NCI-H526 (cell line): ENCODE measurements at places on chromosomes 7 and 10.

- no peak for DNase-seq
Measured at GRCh38 chr7:36100634-36101033, 52.4 kb upstream of the EEPD1 start.

GRCh38 chr7:7816084-7816483, 97.7 kb upstream of the RPA3 start:
- DNase-seq, result no peak

DNA sequence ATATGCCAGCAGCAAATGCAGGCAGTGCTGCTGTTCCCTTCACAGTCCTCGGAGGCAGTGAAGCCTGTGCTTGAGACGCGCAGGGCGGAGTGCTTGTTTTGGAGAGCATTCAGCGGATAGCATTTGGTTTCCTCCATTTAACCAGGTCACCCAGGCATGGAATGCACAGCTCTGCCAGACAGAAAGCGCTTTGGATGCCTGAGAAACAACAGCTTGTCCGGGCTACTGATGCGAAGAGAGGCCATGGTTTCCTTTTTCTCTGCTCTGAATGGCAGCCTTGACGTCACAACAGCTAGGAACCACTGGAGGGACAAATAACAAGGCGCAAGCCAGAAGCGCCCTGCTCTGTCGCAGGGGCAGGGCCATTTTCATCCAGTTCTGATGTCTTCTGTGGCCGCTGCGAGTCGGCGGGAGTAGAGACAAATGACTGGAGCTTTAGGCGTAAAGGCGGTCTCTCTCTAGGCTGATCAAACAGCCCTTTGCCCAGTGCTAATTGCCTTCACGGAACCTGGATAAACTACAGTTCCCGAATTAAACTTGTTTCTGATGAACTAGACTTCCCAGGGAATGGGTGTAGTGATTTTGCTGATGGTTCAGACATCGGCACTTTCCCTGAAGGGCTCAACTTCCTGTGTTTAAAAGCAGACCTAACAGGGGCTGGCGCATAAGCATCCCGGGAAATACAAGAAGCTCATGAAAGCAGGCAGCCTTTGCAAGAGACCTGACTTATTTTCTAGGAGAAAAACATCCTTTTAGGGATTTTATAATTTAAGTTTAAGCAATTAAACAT, 187.6 kb upstream of the KLF14 start:
- DNase-seq, result no peak

GRCh38 chr7:41890631-41891274, 187.9 kb upstream of the INHBA start:
- no peak for DNase-seq

GRCh38 chr10:132248455-132249225, 59.1 kb downstream of the STK32C start:
- DNase-seq, result no peak

- no peak for DNase-seq
Measured at GRCh38 chr10:71036297-71036966, 148.1 kb upstream of the PCBD1 start.

DNA sequence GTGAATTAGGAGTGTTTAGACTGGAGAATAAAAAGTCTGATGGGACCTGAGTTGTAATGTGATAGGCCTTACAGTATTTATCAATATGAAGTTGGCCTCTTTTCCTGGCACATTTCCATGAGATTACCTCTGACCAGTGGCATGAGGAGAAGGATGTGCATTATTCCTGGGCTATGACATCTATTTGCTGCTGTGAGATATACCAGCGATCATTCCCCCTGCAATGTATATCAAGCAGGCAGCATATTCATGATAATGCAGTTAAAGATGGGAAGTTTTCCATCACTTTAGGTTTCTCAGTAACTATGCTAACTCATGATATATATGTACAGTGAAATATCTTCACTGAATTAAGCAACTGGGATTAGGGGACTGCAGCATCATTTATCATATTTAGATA, 142.8 kb upstream of the MBL2 start:
- DNase-seq, result no peak

DNA sequence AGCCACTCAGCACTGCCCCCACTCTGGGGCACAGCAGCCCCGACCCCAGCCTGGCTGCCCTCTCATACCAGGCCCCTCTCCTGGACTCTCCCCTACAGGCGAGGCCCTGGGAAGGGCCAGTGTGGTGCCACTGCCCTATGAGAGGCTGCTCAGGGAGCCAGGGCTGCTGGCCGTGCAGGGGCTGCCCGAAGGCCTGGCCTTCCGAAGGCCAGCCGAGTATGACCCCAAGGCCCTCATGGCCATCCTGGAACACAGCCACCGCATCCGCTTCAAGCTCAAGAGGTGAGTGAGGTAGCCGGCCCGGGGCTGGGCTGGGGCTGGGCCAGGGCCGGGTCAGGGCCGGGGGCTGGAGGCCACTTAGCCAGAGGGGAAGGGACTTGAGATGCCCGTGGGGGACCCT, 64.3 kb downstream of the GTF2IRD1 start:
- no peak for DNase-seq

DNA sequence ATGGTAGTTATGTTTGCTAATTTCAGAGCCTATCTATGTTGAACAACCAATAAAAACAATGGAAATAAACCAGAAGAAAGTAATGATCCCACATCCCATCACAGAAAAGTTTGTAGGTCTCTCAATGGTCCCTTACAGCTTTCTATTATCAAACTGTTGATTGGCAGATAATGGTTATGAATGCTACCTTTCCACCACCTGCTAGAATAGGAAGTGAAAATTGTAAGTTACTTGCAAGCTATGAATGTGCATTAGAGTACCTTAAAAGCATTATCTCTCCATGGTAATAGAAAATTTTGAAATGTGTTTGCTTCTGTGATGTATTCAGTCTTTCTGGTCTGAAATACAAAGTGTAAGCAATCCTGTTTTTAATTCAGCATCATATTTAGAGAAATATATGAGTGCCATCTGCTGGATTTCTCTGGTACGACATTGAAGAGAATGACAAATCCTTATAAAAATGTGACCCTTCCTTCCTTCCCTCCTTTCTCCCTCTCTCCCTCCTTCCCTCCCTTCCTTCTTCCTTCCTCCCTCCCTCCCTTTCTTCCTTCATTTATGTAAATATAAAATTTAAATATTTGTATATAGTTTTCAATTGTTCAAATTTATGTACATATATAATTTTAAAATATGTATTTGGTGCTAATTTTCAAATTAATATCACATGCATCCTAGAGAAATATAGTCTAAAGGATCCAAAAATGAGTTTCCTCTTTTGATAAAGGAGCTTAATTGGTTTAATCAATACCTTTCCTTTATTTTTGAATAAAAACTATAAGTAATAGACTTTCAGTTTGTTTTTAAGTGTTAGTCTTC, 41.4 kb upstream of the PNLIPRP3 start:
- DNase-seq, result peak; percentile 46

DNA sequence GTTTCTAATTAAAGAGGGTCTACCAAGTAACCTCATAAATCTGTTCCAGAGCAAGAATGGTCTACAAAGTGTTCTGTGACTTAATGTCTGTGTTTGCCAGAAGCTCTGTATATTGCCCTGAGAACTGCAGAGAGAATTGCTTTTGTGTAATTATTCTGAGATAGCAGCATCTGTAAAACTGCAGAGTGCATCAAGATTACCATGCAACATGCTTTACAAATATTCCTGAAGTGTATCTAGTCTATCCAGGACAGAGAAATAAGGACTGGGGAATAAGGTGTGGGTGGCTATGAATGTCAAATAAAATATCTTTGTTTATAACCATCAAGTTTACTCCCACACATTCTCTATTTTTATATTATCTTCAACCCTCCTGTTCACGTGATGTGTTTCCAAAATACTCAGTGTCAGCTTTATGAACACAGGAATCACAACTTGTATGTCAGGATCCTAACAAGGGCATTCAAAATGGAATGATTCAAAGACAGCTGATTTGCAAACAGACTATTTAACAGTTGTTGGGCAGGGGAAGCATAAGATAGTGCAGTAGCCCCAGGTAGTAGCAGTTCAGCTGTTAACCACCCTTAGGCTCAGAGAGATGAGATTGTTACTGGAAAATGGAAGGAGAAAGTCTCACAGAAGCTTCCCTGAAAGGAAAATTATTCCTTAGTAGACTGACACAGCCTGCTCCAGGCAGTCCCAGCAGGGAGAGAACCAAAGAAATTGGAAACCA, 15.3 kb upstream of the LIPA start:
- no peak for DNase-seq

GRCh38 chr7:50339990-50340500, 35.5 kb downstream of the IKZF1 start:
- no peak for DNase-seq

DNA sequence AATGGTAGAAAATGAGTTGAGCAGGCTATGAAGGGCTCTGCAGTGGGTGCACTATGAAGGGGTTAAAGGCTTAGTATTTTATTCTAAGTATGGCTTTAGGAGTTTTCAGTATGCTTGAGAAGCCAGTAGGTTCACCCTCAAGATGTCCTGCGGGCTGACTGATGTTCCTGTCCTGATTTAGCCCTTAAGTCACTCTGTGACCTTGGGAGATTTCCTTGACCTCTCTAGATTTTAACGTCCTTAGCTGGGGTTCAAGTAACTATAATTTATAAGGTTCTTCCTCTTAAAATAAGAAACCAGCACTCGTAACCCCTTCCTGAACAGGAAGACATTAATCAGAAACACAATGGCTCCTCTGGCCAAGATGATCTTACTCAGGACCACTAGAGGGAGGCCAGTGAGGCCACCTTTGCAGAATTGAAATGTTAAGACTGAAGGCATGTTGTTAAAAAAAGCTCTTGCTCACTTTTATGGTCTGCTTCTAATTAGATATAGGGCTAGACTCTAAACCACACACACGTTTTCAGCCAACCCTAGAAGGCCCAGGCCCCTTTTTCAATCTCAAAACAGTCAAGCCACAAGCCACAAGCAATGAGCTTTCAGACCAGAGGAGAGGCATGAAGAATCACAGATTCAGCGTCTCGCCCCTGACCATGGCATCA, 41.9 kb downstream of the CDK1 start:
- no peak for DNase-seq

DNA sequence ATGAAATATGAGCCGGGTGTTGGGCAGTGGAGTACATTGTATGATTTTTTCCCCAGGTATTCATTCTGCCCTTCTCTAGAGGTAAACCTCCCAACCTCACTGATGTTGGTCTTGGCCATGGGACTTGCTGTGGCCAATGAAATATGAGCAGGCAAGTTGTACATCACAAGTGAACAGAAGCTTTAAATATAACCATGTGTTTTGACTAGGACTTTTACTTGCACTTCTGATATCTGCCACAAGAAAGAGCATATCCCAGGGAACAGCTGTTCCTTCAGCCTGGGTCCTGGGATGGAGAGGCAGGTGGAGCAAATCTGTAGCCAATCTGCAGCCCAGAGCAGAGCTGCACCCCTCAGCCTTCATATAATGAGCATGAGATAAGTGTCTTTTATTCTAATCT, 109.8 kb upstream of the PALS2 start:
- no peak for DNase-seq

DNA sequence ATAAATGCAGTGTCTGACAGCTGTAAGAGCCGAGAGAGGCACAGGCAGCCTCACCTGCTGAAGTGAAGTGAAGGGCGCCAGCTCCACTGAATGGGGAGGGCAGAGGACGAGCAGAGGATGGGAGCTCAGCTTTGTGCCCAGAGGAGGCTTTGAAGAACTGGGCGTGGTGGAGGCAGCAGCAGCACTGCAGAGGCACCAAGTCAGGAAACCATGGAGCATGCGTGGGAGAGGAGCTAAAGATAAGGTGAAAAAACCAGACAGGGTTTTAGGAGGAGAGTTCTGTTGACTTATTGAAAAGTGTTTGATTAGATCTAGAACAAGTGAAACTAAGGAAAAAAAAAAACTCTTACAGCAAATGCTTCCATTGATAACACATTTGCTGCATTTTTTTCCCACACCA, 216.4 kb downstream of the CXCL12 start:
- no peak for DNase-seq

DNA sequence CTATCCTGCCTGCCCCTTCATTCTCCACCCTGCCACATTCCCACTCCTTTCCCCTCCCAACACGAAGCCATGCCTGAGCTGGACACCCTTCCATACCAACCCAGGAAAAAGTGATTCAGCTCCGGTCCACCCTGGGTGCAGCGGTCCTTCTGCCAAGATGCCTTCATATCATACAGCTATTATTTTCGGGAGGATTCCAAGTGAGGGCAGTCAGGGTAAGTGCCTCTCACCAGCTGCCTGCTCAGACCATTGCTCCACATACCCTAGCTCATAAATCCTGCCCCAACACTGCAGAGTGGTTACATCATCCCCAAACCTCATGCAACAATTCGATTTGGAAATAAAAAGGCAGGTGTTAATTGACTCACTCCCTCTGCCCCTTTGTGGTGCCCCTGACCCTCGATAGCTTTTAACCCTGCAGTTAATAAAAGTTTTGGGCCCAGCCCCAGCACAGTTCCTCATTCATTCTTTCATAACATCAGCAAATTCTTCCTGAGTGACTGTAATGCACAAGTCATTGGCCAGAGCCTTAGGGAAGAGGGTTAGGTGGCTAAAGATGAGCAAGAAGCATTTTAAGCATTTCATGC, 42.6 kb downstream of the ZNF503 start:
- DNase-seq, result no peak

GRCh38 chr7:158497627-158498026, 90.0 kb downstream of the PTPRN2 start:
- no peak for DNase-seq

DNA sequence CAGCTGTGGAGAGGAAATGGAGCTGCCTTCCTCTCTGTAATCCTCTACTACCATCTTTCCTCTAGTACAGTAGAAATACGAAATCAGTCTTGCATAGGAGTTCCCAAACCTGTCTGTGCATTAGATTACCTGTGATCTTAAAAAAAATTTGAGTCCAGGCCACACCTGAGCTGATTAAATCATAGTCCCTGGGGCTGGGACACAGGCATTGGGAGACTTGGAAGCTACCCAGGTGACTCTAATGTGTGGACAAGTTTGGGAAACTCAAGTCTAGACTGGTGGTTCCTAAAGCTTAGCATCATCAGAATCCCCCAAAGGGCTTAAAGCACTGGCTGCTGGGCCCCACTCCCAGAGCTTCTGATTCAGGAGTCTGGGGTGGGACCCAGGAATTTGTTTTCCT, 152.7 kb upstream of the GLI3 start:
- no peak for DNase-seq

DNA sequence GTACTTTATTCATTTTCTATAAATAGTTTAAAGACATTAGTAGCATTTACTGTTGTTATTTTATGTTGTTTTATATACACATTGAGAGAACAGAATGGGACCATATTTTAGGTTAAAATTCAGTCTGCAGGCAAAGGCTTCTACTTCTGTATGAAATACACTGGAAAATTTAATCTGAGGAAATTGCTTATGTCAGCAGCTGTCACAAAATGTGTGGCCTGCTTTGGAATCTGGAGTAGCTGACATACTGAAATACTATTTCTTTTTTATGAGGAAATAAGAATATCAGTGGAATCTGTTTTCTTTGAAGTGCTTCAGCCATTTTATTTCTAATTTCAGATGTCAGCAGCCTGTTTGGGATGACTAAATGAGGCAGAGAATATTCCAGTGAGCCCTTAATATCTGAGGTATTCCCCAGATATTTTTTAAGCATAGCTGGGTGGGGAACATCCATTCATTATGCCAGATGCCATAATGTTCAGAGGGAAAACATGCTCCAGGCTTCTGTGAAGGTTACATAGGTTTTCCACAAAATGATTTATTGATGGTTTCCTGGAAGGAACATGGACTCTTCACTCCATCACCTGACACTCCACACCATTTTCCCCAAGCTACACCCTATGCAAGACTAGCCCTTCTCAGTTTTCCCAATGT, 267.1 kb downstream of the ARL4A start:
- DNase-seq, result no peak

GRCh38 chr7:26857506-26858240, 6.7 kb downstream of the SKAP2 start:
- no peak for DNase-seq
